ENCODE measurements at places on chromosomes 1 and 21.
A peak's percentile ranks its signal among the peaks of the same experiment; 100 is the strongest.

- DNase-seq, result no peak
Observed at GRCh38 chr1:19315378-19316198, 3.5 kb downstream of the SLC66A1 start.

DNA sequence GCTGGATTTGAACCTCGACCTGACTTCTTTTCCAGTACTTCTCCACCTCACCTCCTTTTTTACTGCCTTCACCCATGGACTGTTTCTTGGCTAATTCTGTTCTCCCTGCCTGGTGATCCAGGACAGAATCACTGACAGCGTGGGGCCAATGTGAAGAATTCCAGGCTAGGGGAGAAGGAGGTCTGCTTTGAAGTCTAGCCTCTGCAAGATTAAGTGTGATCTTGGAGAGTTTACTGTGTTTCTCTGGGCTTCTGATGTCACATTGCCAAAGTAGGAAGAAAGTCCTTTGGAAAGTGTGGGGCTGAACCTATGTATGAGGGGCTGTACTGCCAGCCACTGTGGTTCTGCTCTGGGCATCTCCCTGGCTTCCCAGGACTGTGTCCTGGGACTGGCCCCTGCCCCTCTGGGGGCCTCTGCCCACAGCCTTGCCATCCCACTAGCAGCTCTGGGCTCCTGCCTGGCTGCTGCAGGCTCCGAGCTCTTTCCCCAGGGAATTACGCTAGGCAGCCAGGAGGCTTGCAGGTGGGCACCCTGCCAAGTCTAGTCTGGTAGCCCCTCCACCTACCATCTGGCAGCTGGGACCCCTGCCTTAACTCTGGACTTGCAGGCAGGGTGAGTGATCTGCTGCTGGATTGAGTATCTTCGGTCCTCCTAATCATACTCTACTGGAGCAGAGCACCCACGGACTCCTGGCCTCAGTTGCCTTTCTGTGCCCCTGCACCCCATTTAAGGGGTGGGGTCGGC, 52.2 kb downstream of the YARS1 start:
- DNase-seq, result no peak

GRCh38 chr1:37919277-37919676, 27.6 kb downstream of the INPP5B start:
- no peak for DNase-seq

GRCh38 chr1:44377925-44378784, 23.1 kb upstream of the ERI3 start:
- DNase-seq, result no peak

- no peak for DNase-seq
Observed at GRCh38 chr1:233328142-233328921, 808 bp downstream of the MAP3K21 start.

- DNase-seq, result no peak
Observed at GRCh38 chr1:206723805-206724472, 39.2 kb downstream of the MAPKAPK2 start.

GRCh38 chr1:152050886-152051675, 14.3 kb upstream of the S100A11 start:
- DNase-seq, result no peak

DNA sequence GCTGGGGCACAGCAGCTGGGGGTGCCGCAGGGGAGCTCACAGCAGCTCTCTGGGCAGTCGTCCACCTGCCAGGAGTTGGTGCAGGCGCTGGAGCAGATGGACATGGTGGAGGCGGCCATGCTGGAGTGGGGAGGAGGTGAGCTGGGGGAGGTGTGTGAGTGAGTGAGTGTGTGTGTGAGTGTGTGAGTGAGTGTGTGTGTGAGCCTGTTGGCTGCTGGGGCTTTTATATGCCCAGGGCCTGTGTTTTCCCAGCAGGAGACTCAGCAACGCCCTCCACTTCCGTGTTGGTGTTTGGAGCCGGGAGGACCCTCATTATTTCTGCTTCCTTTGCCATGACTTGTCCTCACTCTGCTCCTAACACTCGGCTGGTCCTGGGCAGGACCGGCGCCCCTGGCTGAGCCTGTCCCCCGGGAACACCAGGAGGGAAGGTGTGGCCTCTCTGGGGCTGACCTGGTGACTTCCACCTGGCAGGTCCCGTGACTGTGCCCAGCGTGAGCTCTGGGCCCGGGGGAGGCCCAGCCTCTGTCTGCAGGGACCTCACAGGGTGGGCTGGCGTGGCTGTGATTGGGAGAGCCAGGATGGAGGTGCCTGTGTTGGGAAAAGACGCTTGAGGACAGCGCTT, at the start of gene KRTAP10-2:
TSS of gene KRTAP10-2 (minus strand) at position 166 of the 622 bp plus-strand sequence. CDS start at position 119, 47 bp downstream.
- DNase-seq, result no peak

- no peak for DNase-seq
Observed at GRCh38 chr1:182163821-182164223, 102.3 kb upstream of the ZNF648 start.

DNA sequence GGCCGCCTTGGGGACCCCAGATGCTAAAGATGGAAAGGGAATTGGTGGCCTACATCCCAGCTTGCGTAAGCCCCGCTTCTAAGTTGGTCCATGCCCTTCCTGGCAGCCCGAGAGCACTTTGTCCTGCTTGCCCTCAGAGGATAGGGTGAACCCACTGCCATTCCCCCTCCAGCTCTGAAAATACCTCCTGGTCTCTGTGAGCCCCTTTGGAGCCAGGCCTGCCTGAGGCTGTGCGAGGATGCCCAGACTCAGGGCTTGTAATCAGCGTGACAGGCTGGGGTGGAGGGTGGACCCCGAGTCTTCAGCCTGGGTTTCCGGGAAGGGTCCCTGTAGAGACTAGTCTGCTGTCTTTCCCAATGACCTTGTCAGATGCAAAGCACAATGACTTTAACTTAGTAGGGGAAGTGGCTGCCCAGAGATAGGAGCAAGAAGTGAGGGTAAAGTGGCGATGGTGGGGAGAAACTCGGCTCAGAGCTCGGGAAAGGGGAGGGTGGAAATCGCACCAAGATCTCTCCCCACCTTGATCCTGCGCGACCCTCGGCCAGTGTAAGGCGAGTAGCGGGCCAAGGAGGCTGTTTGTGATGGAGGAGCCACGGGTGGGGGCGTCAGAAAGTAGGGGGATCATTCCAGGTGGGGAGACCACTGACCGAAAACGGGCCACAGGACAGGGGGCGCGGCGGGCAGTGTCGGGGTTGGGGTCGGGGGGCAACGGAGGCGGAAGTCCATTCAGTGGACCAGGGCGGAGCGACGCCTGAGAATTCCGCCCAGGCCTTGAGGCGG, 2.7 kb upstream of the HES3 start:
- no peak for DNase-seq

DNA sequence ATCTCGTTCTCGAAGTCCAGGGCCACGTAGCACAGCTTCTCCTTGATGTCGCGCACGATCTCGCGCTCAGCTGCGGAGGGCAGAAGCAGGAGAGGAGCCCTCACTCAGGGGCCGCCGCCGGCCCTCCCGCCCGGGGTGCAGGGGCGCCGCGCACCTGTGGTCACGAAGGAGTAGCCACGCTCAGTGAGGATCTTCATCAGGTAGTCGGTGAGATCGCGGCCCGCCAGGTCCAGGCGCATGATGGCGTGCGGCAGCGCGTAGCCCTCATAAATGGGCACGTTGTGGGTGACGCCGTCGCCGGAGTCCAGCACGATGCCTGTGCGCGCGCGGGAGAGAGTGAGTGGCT, 1.8 kb downstream of the ACTA1 start:
- DNase-seq, result no peak

DNA sequence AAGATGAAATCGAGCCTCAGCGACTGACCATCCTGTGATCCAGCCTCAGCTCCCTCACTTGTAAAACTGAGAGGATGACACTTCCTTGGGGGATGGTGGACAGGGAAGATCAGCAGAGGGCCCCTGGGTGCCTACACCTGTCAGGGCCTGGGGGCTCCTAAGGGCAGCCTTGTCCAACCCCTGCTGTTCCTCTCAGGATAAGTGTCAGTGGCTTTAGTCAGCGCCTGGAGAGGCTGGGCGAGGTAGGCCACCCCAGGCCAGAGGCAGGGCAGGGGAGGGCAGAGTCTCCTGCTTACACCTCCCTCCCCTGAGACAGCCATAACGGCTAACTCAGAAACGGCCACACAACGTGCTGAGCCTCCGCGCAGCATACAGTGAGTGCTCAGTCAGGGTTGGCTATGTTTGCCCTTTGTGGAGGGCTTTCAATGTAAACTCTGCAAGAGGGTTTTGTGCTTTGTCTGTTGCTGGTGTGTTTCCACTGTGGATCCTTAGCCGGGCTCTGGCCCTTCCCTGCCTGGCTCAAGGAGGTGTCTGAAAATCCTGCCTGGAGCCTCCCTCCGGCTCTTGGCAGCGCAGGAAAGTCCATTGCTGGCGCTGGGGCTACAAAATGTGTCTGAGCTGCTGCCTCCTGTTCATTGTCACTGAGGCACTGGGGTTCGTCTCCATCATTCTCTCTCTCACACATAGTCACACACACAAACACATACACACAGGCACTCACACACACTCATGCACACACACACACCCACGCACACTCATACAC, 588.4 kb downstream of the PTPRU start:
- peak; percentile 66 for DNase-seq

- DNase-seq, result no peak
Observed at GRCh38 chr1:112044745-112045144, 55.3 kb upstream of the KCND3 start.

- no peak for DNase-seq
Observed at GRCh38 chr1:3677484-3677883, 25.2 kb downstream of the TP73 start.

DNA sequence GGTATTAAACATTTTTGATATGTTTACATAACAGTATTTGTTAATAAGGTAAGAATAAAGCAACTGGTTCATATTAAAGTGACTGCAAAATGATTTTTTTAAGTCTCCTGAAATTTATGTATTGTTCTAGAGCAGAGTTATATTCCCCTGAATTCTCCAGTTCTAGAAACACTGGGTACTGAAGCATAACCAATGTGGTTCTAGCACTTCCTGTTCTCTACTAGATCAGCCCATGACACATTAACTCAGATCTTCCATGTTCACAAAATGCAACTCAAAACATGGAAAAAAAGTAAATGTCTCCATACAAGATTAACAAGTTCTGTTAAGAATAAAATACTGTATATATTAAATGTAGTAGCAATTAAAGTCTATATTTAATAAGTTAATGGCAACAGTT, 3.9 kb downstream of the NEGR1 start:
- DNase-seq, result no peak

- no peak for DNase-seq
Observed at GRCh38 chr21:45443595-45444181, 38.7 kb downstream of the COL18A1 start.

DNA sequence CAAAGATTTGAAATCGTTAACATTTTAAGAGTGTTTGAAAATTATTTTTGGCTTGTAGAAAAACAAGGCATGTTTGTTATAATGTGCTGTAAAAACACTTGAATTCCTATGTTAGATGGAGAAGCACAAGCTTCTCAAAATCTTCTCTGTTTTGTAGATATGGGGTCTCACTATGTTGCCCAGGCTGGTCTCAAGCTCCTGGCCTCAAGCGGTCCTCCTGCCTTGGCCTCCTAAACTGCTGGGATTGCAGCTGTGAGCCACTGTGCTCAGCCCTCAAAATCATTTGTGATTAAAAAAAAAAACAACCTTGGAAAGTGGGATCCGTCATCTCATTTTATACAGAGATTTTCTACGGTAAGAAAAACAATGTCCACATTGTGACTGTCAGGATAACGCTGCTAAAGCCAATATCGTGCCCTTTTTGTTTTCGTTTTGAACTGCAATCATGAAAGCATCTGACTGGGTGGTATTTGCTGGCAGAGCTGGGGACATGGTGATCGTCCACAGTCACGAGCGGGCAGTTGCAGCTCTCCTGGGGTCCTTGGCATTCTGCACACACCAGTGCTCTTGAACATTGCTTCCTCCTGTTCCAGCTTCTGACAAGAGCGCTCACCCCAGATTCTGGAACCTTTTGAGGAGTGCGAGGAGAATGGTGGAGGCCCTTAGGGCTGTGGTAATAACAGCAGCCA, 112.5 kb downstream of the PGBD5 start:
- peak; percentile 10 for DNase-seq

GRCh38 chr1:61083807-61084440, 1.6 kb downstream of the NFIA start:
- no peak for DNase-seq

- DNase-seq, result no peak
Observed at GRCh38 chr1:223378754-223379153, 14.5 kb upstream of the CCDC185 start.

GRCh38 chr1:158181577-158181922, 855 bp downstream of the CD1D start:
- no peak for DNase-seq

GRCh38 chr1:18109756-18110597, 2.4 kb downstream of the IGSF21 start:
- DNase-seq, result no peak

GRCh38 chr1:113975211-113975895, 3.9 kb upstream of the OLFML3 start:
- DNase-seq, result no peak

DNA sequence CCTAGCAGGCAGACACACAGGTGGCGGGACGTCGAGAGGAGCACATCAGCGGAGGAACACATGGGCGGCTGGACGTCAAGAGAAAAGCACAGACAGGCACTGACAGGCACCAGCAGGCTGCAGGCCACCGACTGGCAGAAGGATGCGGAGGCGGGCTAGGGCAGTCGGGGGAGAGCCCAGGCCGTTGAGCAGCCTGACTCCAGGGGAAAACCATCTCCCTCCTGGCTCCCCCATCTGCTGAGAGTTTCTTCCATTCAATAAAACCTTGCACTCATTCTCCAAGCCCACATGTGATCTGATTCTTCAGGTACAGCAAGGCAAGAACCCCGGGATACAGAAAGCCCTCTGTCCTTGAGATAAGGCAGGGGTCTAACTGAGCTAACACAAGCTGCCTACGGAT, 25.5 kb downstream of the B3GALT5 start:
- no peak for DNase-seq

- no peak for DNase-seq
Observed at GRCh38 chr21:31489014-31489413, 145.0 kb upstream of the TIAM1 start.

GRCh38 chr1:170664093-170664827, at the start of gene PRRX1:
TSS of gene PRRX1 (plus strand) at chr1:170664131. CDS start at chr1:170664219, 88 bp downstream.
- DNase-seq, result no peak

DNA sequence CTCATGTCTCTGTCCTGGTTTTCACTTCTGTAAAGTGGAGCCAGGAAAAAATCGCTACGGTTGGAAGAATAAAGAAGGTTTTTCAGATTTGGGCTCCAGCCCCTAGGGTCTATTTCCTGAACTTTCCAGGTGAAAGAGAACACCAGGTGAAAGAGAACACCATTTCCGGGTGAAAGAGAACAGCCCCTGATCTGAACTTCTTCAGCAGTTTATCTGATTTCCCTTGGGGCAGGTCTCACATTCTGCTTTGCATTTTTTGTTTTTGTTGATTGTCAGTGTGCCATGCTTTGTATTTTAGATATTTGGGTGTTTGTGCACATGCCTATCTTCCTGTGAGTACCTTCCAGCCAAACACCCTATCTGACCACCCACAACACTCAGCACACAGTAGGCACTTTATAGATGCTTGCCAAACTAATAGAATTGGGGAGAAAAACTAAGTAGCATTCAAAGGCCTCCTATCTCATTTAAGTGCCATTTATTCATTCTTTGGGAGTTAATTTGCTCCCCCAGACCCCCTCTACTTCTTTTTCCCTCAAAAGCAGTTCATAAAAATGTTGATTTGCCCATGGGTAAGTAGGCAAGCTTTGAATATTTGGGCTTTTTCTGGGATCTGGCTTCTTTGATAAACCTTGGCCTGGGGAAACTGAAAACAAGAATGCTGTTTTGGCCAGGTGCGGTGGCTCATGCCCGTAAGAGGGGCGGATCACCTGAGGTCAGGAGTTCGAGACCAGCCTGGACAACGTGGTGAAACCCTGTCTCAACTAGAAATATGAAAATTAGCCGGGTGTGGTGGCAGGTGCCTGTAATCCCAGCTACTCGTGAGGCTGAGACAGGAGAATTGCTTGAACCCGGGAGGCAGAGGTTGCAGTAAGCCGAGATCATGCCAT, 2.2 kb downstream of the NAV1 start:
- no peak for DNase-seq

Data from cardiac septum (tissue), 1 donor.